Endothelial cell (in vitro differentiated cells): ENCODE measurements at places on chromosomes 4 and X. TPM values are rescaled to one million over a fixed set of nuclear protein-coding genes. Genes with fewer than 3 reads are reported as not detected.

The SLC4A4 gene
- 5.0 TPM for total RNA-seq

The L1CAM gene
- total RNA-seq, result 0.31 TPM

The USP51 gene
- 6.3 TPM for total RNA-seq

The BRS3 gene
- total RNA-seq, result not detected

The ESX1 gene
- total RNA-seq, result not detected

The DAPP1 gene
- total RNA-seq, result not detected

DNA sequence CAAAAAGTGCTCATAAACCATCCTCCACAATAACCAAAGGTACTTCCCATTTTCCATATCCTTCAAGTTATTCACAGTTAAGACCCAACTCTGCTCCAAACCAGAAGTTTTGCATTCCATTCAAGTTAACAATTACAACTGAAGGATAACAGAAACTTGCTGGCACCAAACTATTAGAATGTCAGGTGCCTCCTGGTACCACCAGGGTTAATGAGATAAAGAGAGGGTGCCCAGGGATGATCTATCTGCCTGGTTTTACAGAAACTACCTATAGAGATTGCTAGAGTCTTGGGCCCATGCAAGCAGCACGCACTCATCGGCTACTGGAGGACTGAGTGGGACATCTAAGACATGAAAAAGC is 114.6 kb downstream of the RBM47 start:
- no peaks in the 10 kb centered on the region for H3K36me3 ChIP-seq
- DNase-seq, result no peak
- H3K4me3 ChIP-seq, result no peak overlapping the region
- no peak overlapping the region for H3K27ac ChIP-seq
- H3K4me1 ChIP-seq, result peaks cover 10% of the 10 kb centered on the region

- peaks cover 4% of the 10 kb centered on the region for H3K27me3 ChIP-seq
- H3K4me1 ChIP-seq, result no peaks in the 10 kb centered on the region
- H3K36me3 ChIP-seq, result no peaks in the 10 kb centered on the region
- H3K4me3 ChIP-seq, result no peak overlapping the region
- no peak overlapping the region for H3K27ac ChIP-seq
- DNase-seq, result no peak
Observed at GRCh38 chr4:75025431-75025830, 92.5 kb downstream of the PARM1 start.

- DNase-seq, result no peak
- no peak overlapping the region for H3K27ac ChIP-seq
- no peak overlapping the region for H3K4me3 ChIP-seq
- H3K4me1 ChIP-seq, result peaks cover 3% of the 10 kb centered on the region
Observed at GRCh38 chr4:25938787-25939186, 24.8 kb downstream of the SMIM20 start.

DNA sequence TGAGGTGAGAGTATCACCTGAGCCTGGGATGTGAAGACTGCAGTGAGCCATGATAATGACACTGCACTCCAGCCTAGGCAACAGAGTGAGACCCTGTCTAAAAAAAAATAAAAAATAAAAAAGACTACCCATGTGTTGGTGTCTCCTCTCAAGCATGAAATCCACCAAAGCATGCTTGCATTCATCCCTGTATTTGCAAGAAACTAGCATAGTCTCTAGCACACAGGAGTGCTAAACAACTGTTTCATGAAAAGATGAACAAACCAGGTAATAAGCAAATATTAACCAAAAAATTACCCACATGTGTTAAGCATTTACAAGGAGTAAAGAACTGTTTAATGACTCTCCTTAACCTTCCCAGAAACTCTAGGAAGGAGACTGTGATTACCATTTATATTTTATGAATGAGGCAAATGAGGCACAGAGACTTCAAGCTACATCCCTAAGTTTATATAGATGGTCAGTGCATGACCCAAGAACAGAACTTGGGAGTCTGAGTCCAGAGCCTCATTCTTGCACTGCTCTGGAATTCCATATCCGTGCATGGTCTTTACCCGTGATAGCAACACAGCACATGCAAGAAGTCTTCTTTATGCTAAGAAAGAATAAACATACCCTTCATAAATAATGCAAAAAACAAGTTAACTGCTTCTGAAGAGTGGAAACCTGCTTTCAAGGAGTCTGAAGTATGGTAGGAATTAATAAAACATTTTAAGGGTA is 186.1 kb upstream of the STS start:
- no peak overlapping the region for H3K27ac ChIP-seq
- no peaks in the 10 kb centered on the region for H3K4me1 ChIP-seq
- H3K36me3 ChIP-seq, result no peaks in the 10 kb centered on the region
- H3K27me3 ChIP-seq, result no peaks in the 10 kb centered on the region
- no peak overlapping the region for H3K4me3 ChIP-seq
